ENCODE measurements at places on chromosomes 4 and X.

DNA sequence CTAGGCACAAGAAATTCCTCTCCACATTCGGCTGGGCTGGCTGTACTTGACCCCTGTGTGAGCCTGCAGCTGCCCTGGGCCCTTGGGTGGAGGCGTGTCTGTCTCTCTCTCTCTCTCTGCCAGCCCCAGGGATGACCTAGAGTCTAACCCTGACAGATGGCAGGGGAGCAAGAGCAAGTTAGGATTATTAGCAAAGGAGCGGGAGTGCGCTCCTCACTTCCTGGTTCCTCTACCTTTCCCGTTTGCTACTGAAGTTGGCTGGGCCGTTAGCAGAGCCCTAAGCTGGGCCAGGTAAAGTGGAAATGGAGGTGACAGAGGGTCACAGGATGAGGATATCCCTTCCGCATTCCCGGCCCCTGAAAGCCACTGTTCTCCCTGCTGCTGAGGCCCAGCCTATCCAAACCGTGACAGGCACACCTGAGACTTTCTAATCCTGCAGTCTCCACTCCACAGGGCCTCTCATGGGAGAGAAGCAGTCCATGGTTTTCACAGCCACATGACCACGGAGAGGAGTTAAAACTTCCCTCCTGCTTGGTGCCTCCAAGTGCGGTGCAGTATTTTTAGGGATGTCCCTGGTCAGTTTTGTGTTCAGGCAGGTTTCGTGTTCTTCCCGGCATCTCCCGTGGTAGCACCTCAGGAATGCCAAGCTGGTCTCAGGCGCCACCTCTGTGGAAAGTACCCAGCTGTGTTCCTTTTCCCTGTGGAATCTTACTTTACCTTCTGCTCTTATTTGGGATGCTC, 79.3 kb downstream of the CLDN22 start:
- no peak for DNase-seq

DNA sequence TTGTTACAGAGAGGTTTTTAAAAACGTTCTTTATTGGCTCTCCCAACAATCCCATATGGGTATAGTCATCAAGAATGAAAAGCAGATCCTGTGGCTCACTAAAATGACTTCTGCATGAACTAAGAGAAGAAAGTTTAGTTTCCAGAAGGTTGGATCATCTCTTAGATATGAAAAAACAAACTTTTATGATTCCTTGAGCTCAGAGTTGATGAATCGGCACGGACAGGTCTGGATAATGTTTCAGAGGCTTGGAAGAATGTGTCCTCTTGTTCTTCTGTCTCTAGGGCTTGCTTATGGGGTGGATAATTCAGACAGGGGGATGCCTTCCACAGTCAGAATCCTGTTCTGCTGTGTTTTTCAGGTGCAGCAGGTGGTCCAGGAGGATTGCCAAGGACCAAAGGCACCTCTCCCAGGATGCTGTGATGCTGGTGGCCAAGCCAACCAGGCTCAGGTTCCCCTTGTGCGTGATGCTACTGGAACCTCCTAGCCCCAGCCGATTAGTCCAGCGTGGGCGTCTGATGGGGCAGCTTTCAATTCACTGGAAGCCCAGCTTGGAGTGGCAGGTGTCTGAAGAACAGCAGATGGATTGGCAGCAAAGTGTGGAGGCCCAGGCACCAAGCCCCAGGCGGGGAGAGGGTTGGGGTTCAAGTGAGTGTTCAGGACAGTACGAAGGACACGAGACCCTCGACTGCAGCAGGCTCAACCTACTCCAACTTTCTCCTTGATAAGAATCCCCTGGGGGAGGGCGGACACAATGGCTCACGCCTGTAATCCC, 30.3 kb downstream of the CCKAR start:
- DNase-seq, result no peak

GRCh38 chr4:109155084-109155483, 147.4 kb downstream of the COL25A1 start:
- DNase-seq, result no peak

GRCh38 chr4:76589872-76590797, 155.1 kb downstream of the SHROOM3 start:
- no peak for DNase-seq

GRCh38 chr4:85808864-85809263, 333.9 kb downstream of the ARHGAP24 start:
- no peak for DNase-seq

DNA sequence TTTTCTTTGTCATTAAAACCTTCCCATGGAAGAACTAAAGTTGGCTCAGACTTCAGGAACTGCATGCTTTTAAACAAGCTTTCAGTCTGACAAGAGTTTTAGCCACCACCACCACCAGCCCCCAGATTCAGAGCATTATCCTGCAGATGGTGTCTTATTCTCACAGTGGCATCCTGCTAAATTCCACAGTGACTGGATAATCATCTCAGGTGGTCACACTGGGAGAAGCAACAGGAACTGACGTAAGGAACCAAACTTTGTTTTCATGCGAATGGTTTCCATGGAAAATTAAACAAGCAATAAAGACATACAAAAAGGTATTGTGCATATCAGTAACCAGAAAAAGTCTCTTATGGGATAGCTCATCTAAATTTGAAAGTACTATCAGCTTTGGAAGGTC, 370.7 kb downstream of the FBXW7 start:
- DNase-seq, result no peak

- no peak for DNase-seq
Measured at GRCh38 chrX:107654872-107655761, 26.8 kb downstream of the PRPS1 start.

DNA sequence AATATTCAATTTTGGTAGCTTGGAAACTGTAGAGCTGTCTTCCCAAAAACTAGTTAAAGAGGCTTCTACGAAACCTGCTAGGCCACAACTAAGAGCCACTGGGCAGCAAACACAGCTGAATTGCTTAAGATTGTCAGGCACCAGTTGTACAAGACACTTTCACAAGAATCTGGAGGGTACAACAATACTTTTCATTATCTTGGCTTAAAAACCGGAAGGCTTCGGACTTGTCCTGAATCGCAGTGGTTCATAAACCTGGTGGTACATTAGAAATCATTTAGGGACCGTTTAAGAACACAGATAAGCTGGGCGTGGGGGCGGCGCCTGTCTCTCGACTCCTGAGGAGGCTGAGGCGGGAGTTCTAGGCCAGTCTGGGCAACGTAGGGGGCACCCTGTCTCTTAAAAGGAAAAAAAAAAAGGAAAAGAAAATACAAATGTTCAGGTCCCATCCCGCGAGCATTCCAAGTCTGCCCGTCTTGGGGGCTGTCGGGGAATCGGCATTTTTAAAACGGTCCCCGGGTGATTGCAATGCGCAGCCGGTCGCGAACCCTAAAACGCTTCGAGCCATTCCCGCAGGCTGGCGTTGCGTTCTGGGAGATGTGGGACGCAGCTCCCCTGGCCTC, 763 bp downstream of the PYURF start:
- DNase-seq, result no peak

- DNase-seq, result no peak
Measured at GRCh38 chrX:19924285-19924684, 36.9 kb upstream of the SH3KBP1 start.

- no peak for DNase-seq
Measured at GRCh38 chr4:36722986-36723385, 441.6 kb downstream of the DTHD1 start.

DNA sequence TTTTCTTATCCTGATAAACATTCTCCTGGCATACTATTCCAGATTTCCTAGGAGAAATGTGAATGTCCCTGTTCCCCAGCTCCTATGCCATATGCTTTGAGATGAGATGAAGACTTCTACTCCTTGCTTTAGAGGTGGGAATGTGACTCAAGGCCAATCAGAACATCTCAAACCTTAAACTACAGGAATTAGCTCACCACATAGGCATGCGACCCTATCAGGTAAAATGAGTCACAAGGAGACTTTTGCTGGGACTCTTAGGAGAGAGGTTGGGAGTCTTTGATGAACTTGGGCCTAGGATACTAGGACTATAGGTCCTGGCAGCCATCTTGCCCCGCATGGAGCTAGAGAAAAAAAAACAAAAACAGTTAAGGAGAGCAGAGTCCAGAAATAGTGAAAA, 5.8 kb upstream of the USO1 start:
- no peak for DNase-seq

GRCh38 chr4:89556601-89557305, 249.2 kb upstream of the GPRIN3 start:
- no peak for DNase-seq

GRCh38 chrX:53479301-53479700, 45.1 kb upstream of the HSD17B10 start:
- DNase-seq, result no peak

- no peak for DNase-seq
Measured at GRCh38 chr4:149845743-149846142, 30.1 kb upstream of the IQCM start.

- no peak for DNase-seq
Measured at GRCh38 chr4:8744083-8744805, 127.4 kb downstream of the HMX1 start.

DNA sequence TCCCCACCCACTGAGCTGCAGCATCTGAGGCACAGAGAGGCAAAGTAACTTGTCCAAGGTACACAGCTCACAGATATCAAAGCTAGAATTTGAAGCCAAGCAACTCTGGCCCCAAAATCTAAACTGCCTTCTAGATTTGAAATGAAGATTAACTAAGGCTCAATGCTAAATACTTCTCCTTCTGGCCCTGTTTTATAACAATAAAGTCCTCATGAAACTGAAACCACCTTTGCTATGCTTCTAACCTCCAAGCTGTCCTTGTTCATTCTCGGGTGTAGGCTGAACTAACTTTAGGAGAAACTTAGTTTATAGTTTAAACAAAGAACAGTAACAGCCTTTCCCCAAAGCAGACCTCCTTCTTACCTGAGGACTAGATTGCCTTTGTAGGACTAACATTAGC, 93.6 kb downstream of the DCTD start:
- DNase-seq, result no peak

DNA sequence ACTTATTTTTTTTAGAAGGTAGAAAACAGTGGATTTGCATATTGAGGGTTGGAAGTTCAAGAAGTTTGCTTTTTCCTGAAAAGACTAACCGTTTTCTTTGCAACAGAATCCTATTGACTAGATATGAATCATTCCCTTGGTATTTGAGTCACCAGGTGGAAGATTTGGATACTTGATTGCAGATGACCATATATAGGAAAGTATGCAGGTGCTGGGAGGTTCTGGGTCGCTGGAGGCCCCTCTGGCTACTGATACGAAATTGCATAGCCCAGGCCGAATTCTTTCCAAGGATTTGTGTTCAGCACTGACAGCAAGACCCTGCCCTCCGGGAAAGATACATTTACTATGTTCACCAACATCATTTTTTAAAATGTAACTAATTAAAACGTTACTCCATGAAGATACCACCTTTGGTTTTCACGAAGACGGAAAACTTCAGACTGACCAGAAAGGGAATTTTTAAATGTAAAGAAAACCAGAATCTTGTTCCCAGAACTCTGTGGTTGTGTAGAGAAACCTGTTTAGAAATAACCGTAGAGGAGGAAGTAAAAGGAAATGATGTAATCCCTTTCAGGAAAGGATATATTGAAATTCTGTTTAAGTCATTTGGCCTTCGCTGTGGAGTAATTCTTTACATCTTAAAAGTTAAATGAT, 946 bp downstream of the ANXA3 start:
- no peak for DNase-seq

DNA sequence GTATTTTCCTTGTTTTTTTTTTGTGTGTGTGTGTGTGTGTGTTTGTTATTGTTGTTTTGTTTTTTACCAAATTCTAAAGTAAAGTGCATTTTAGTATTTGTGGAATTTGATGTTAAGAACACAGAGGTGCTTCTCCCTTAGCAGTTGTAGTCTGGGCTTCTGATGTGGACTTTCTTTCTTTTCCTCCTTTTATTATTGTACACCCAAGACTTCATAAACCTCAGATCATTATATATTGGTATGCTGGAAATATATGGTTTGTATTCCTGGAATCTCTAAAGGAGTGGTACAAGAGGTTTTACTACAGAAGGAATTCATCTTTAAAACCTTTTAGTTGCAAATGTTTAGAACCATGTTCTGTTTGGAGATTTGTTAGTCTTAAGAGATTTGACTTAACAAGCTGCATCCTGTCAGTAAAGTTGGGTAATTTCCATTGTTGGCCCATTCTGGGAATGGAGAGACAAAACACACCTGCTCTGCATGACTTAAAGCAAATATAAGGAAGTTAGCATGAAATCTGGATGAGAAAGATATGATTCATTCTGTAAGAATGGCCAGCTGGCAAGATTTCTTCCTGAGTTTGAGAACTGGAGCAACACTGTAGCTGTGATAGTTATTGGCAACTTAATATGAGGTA, 64.0 kb downstream of the SMAD1 start:
- DNase-seq, result no peak

- no peak for DNase-seq
Measured at GRCh38 chr4:173443121-173443520, 44.2 kb upstream of the SCRG1 start.

DNA sequence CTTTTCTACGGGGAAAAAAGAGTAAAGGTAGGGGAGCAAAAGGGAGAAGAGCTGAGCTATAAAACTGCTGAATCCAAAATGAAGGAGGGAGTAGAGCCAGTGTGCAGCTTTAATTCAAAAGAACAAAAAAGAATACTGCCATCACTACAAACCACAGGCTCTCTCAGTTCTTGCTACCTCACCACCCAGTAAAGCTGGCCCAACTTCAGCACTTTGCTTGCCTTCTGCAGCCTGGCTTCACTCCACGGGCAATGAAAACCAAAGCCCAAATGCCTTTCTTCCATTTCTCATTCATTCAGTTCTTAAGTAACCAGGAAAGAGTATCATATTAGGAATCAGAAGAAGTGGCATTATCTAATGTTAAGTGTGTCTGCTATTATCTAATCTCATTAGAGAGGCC, 376.8 kb downstream of the BCOR start:
- DNase-seq, result no peak

- DNase-seq, result no peak
Measured at GRCh38 chr4:5691491-5692132, 16.7 kb downstream of the EVC2 start.

DNA sequence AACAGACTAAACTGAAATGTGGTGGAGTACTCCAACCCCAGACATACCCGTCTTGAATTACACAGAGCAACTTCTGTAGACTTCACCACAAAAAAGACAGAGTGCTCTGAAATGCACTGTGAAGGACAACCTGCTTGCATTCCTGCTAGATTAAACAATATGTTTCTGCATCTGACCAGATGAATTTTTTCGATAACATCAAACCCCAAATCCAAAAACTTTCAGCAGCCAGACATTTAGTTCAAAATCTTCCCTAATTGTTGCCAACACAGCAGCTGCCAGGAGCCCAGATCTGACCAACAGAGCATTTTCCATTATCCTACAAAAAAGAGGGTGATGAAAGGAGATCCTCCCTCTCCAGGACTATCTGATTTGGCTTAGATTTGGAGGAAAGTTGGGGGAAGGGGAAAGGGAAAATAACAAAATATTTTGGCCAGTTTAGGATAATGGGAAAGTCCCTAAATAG, 356.5 kb downstream of the PDGFC start:
- no peak for DNase-seq
